ENCODE measurements at places on chromosomes 3 and 15. TPM values are rescaled to one million over a fixed set of nuclear protein-coding genes. Genes with fewer than 3 reads are reported as not detected.

Gene MUC20
- total RNA-seq: 2.9 TPM

Gene CLRN1
- not detected for total RNA-seq

Gene OXSR1
- total RNA-seq: 56.4 TPM

Gene PODXL2
- 9.2 TPM for total RNA-seq

Gene CHL1
- total RNA-seq: not detected

All from activated CD4-positive, alpha-beta T cell treated with anti-CD3 and anti-CD28 coated beads, Interleukin-2, amount 10 ng/mL, durations not matched to agents 24 days and 14 days (primary cell).